T1000 (cell line): ENCODE measurements at places on chromosomes 16 and 17.

DNA sequence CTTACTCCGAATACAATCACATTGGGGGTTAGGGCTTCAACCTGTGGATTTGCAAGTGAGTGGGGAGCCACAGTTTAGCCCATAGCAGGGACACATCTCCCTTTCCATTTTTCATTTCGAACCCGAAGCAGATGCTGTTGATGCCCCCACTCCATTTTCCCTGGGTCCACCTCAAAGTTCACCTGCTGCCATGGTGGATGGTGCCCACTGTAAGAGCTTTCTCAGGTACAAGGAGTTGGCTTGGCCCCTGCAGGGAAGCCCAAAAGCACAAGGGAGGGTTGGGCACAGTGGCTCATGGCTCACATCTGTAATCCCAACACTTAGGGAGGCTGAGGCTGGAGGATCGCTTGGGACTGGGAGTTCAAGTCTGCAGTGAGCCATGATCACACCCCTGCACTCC lies 51.8 kb downstream of the SNX20 start:
- no peak for DNase-seq

DNA sequence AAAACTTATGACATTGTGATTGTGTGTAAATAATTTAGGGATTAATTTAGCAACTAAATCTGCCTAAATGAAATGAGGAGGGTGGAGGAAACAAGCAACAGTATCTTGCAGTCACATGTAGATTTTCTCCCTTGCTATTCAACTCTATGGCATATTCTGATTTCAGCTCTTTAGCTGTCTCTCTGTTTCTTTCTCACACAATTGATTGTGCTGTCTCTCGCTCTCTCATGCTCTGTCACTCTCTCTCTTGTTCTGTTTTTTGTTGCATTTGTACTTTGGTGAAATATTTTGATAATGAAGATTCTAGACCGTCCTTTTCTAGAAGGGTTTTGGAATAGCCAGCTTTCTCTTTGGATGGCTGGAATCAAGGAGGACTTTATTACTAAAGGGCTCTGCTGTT lies 70.6 kb downstream of the BCAS3 start:
- no peak for DNase-seq

DNA sequence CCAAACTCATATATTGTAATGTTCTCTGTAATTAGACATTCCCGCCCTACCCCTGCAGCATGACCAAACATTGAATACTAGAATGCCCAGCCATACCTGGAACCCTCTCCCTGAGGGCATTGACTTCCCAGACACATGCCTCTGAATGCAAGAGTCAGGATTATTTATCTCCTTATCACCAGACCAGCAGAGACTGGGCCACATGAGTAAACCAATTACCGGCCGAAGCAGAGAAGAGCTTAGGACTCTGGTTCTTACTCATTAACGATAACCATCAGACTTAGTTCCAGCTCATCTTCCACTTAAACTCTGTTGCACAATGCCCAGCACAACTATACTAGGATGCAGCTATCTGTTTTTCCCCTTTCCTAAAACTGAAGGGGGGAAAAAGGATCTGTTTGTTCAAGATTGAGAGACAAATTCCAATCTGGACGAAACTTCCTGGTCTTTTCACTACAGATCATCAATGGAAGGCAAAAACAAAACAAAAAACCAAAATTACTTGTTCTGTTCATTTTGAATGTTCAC lies 88.2 kb upstream of the CORO6 start:
- DNase-seq = peak; percentile 72

GRCh38 chr17:17675925-17676534 lies 5.2 kb upstream of the RAI1 start:
- DNase-seq = no peak

DNA sequence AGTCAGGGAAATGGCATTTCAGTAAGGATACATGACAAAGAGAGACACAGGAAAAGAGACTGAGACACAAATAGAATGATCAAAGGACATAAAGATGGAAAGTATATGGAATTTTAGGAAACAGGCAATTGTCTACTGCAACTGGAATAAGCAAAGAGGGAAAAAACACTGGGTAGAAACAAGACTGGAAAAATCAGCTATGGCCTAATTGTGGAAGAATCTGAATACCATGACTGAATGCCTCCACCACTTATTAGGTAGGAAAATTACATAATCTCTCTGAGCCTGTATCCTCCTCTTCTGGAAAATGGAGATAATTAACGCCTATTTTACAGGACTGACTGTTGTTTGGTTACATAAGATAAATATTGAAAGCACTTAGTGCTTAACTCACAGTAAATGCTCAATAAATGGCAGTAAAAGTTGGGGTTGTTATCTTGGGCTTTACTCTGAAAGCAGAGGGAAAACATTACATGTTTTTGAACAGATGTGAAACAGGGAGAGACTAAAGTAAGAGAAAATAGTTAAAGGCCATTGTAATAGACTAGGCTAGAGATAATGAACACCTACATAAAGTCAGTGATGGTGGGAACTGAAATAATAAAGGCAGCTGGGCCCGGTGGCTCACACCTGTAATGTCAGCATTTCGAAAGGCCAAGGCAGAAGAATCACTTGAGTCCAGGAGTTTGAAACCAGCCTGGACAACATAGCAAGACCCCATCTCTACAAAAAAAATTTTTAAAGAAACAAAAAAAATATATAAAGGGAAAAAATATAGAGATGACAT lies 63.5 kb upstream of the C17orf78 start:
- no peak for DNase-seq

- no peak for DNase-seq
Observed at GRCh38 chr17:74227271-74228080, 14.1 kb downstream of the TTYH2 start.

GRCh38 chr17:907725-908124 lies 71.9 kb downstream of the NXN start:
- DNase-seq = no peak

DNA sequence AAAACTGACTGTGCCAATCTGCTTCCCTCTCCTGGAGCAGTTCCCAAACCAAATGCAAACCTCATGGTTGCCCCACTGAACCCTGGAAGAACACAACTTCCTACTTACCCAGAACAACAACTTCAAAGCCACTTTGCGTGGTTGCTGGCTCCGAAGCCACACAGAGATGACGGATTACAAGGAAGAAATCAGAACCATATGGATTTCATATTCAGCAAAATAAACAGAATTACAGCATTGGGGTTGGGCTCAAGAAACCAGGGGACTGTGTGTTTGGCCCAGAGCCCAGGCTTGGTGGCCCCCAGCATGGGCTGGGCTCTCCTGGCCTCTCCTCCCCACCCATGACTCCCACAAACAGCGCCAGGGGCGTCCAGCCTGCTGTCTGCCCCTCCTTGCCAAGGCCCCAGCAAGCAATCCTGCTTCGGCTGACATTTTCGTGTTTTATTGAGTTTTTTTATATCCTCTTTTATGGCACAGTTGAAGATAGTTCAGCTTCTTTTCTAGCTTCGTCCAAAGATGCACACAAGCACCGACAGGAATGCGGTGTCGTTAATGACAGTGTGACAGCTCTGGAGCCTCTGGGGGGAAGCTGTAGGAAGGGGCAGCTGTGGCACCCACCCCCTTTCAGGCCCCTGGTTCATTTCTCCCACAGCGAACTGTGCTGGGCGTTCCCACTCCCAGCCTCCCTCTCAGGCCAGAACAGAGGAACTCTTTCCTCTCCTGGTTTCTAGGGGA lies 137.1 kb downstream of the GAS7 start:
- no peak for DNase-seq

GRCh38 chr17:47063475-47063874 lies 84.4 kb upstream of the RPRML start:
- DNase-seq = no peak

DNA sequence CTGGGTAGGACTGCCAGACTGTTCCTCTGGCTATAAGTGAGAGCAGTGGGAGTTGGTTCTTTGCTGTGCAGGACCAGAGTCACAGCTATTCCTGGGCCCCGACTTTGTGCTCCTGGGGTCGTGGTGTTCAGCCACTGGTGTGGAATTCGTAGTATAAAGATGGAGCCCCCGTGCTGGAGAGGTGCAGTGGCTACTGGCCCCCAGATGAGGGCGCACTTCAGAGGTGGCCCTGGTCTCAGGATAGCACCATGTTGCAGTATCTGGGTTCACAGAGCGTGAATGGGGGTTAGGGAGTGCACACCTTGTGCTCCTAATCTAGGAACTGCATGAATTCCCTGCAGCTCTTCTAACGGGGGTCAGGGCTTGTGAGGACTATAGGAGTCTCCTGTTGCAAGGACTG lies 21.1 kb downstream of the TANC2 start:
- no peak for DNase-seq

- DNase-seq = no peak
Observed at GRCh38 chr16:46688101-46688653, 801 bp downstream of the VPS35 start.

DNA sequence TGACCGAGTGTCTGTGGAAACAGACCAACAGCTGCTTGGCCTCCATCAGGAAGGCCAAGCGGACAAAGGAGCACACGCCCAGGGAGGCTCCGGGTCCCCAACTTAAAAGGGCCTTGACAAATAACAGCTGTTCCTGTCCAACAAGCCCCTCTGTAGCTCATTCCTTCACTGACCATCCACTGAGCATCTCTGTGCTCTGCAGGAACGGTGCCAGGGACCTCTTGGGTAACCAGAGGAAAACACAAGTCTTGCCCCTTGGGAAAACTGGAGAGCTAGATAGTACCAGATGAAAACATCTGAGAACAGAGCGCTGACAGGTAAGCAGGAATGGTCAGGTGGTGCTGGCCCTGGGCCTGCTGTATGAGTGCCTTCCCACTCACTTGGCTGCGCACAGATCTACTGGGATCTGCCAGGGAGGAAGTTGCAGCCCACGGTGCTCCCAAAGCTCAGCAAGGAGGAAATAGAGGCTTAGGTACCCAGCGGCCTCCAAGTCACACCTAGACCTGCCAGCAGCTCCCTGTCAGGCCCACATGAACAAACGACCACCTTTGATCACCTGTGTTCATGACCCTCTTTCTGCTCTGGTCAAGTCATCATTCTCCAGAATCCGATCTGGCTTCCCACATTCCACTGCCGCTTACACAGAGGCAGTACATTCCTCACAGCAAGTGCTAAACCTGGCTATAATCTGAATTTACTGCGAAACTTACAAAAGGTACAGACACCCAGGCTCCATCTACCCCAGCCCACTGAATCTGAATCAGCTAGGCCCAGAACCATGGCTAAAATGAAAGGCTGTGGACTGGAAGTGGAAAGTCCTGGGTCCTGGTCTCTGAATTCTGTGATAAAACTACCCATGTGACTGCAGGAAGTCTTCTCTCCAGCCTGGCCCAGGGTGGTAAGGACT lies 12.5 kb downstream of the DCAKD start:
- DNase-seq = no peak

DNA sequence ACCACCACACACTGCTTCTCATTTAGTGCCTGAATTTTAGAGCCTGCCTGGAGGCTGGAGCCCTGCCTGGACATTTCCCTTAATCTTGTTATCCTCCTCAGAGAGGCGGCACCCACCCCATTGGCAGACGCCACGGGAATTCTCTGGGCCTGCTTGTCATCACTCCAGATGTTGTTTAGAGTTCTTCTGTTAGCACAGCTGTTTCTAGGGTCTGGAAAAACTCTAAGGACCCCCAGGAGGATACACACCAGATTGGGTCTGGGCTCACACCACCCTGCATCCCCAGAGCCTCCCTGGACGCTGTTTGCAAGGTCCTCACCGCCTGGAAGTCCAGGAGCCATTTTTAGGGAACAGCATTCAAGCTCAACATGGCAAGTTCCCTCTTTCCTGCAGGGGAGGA lies 565 bp upstream of the XAF1 start:
- no peak for DNase-seq

GRCh38 chr17:28500712-28501379 lies 5.3 kb upstream of the FOXN1 start:
- DNase-seq = no peak

DNA sequence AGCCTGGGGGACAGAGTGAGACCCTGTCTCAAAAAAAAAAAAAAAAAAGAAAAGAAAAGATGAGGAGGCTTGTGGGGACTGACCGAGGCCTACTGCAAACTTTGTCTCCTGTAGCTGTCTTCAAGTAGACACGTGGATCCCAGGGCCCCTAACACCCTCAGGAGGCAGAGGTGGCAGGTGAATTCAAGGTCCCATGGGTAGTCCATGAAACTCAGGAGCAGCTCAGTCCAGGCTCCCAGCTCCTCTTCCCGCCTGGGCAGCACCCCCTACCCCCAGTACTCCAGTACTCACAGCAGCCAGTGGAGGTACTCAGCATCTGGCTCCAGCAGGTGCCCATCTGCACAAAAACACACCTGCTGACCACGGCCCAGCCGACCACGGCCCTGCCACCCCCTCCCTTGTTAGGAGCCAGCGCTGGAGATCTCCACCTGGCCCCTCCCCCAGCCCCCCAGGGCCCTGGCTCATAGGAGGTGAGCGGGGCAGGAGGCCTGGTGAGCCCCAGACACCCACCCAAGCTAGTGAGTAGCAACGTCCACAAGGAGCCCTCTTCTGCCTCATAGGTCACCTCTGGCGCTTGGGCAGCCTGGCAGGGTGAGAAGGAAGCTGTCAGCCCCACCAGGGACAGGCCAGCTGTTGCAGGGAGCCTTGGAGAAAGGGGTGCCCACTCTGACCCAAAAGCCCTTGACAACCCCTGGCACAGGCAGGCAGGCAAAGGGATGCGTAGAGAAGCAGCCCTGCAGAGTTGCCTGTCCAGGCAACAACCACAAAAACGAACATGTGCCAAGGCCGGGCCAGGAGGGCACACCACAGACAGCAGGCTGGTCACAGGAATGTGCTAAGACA lies 3.8 kb downstream of the MRPL38 start:
- DNase-seq = no peak

DNA sequence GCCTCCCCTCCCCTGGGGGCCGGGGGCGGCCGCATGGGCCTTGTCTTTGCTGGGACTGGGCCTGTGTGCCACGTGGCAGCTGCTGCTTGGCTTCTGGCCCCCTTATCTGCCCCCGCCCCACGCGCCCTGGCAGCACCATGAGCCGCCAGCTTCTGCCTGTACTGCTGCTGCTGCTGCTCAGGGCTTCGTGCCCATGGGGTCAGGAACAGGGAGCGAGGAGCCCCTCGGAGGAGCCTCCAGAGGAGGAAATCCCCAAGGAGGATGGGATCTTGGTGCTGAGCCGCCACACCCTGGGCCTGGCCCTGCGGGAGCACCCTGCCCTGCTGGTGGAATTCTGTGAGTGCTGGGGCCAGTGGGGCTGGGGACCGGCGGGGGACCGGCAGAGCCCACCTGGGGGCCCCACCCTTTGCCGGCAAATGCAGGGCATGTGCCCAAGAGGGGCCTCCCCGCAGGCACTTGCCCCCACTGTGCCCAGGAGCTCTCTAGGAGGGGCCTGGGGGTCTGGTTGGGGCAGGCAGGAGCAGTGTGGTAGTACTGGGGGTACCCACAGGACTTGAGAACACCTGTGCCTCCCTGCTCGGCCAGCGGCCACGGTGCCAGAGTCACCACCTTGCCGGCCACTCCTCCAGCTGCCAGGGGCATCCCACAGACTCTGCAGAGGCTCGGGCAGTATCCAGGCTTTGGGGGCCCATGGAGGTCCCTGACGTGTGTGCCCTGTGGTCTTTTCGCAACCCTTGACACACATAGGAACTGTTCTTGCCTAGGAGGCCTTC lies at the start of gene PDIA2:
TSS of gene PDIA2 (plus strand) at position 132 of the 773 bp plus-strand sequence. CDS start at position 138, 6 bp downstream.
- no peak for DNase-seq

GRCh38 chr16:85474621-85475217 lies 138.4 kb upstream of the GSE1 start:
- no peak for DNase-seq
